ENCODE measurements at places on chromosomes 3 and 15.

GRCh38 chr3:192830291-192831110, 87.2 kb downstream of the MB21D2 start:
- no peak for DNase-seq

GRCh38 chr3:7546253-7546652, 685.3 kb downstream of the GRM7 start:
- no peak for DNase-seq

- no peak for DNase-seq
Measured at GRCh38 chr3:63004448-63004847, 129.2 kb upstream of the CADPS start.

DNA sequence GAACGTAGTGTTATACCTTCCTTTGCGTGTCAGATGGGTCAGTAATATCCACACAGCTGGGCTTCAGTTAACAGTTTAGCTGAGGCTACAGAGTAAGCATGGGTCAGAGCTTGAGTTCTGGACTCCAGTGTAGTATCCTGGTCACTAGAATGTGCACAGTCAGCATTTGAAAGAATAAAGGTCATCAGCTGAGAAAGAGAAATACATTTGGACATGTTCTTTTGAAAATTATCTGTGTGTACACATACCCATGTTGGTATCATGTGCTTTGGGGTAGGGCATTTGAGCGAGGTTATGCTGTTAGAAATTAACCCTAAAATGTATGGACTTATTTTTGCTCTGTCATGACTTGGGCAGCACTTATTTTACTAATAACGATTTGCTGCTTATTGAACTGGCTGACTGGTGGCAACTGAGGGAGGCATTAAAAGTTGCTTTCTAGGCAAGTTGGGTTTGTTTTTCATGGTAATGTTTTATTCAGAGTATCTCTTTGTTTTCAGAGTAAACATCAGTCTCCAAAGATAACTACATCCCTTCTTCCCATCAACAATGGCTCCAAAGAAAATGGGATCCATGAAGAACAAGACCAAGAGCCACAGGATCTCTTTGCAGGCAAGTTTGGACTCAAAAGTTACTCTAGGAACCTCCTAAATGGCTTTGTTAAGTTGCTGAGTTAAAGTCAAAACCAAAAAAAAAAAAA, 16.4 kb downstream of the SNX1 start:
- no peak for DNase-seq

DNA sequence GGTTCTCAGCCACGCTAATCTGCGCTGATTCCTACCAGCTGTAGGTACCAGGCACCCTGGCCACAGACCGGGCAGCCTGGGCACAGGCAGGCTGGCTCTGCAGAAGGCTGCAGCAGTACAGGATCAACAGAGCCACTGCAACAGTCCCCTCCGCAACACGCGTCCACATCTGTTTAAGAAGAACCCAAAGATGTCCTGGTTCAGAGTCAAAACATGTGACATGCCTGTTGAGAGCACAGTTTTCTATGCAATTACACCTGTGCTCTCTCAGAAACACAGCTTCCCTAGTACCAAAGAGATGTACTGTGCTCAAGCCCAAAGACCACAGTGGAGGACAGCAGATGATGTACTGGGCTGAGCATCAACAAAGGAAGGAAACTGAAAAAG, 18.8 kb downstream of the LRIG1 start:
- no peak for DNase-seq

DNA sequence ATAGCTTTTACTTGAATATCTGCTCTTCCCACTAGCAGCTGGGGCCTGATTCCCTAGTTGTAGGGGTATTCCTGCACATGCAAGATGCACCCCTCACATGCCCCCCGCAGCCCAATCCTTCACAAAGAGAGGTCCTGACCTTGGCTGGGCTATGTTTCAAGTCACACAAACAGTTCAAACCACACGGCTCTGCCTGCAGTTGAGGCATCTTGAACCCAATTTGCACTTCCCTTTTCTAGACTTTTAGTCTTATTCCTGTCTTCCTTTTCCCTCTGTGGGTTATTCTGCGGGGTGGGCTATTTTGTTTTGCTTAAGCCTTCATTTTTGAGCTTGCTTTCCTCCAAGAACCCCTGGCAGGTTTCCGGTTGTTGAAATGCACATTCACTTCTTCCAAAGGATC, 13.3 kb upstream of the CCR1 start:
- no peak for DNase-seq

GRCh38 chr3:133451309-133451708, 51.5 kb downstream of the BFSP2 start:
- DNase-seq = no peak

DNA sequence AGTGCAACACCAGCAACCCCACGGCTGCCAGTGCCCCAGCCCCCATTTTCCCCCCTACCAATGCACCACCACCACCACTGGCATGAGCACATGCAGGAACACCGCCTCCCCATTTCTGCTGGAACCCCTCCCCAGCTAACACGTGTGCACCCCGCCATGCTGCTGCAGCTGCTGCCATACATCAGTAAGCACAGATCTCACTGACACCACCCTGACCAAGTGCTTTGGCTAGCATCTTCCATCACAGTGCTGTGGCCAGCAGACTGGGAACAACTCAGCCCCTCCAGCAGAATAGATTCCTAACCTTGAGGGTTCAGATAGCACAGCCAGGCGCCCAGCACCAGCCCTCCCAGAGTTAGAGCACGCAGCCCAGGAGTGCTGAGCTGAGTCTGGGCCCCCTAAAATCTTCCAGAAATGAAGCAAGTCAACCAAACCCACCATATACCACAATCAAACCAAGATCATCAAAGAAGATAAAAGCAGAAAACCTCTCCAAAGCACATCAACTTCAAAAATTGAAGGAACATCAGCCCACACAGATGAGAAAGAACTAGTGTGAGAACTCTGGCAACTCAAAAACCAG, 81.2 kb upstream of the CDV3 start:
- no peak for DNase-seq

DNA sequence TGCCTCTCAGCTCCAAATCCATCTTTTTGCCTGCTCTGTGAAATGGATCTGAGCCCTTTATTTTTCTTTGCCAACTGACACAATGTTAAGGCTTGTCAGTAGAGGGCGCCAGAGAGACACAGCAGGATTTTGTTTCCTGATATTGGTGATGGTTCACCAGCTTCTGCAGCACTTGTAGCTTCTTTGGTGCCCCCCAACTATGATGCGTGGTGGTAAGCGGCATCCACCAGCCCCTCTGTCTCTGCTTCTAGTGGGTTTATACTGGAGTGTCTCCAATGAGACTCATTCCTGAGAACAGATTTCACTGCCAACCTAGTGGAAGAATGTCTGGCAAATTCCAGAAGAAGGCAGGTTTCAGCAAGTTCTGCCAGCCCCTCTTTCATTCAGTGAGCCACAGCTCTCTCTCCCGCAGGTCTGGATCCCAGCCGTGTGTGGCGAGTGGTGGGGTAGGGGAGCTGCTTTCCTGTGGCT, 471.9 kb upstream of the FRG2C start:
- DNase-seq = peak; percentile 47

GRCh38 chr15:25777037-25777436, 86.1 kb downstream of the ATP10A start:
- DNase-seq = no peak

Data from CD4-positive, alpha-beta T cell treated with Interleukin-6 for 4 hours (primary cell).